ENCODE measurements at places on chromosomes 2 and 18.
A peak's percentile ranks its signal among the peaks of the same experiment; 100 is the strongest.

DNA sequence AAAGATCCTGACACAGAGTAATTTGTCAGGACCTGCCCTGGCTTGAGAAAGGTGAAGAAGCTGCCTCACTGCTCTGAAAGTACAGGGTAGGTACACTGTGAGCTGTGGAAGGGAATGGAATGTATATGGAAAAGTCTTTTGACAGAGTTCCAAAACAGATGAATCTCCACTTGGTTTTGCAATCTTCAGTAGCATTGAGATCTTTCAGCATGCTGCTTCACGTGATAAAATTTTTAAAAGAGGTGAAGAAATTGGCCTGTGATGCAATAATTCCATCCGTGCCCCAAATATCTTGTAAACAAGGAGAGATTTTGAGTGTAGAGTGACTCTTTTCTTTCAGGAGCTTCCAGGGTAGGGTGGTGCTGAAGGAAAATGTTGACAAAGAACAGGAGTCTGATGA is 123.1 kb downstream of the OSR1 start:
- DNase-seq = peak; percentile 62

DNA sequence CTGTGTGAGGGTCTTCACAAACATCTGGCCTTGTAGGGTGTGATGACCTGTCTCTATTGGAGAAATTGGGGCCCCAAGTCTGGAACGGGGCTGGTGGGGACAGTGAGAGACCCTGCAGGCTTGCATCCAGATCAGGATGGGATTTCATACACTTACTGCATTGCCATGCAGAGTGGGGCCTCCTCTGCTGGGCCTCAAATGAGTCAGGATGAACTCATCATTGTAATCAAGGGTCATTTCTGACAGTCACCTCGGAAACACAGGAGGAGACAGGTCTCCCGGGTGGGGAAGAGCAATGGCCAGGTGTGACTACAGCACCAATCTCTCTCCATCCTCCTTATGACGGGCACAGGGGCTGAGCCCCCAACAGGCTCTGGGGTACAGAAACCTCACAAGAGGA is 48.1 kb upstream of the GALR1 start:
- no peak for DNase-seq

DNA sequence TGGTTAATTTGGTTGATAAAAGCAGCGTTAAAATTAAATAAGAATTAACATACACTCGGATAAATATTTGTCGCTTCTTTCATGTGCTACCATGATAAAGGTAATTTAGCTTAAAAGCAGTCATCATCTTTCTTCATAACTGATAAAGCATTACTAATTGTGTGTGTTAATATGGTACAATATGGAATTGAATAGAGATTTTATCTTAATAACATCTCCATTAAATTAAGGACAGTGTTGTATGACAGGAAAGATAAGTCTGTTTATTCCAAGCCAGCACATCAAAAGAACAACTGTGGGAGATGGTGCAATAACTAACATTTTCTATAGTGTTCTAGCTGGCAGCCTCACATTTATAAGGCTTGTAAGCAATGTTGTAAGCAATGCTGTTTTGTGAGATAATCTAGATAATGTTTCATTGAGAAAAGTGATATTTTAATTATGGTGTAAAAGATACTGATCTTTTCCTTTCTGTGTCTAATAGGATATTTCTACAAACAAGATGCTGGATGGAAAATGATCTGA is 64.4 kb upstream of the AFF3 start:
- DNase-seq = no peak

GRCh38 chr2:132416723-132417395 is at the start of gene GPR39:
Gene GPR39 (plus strand): TSS chr2:132416805.
- DNase-seq = no peak

DNA sequence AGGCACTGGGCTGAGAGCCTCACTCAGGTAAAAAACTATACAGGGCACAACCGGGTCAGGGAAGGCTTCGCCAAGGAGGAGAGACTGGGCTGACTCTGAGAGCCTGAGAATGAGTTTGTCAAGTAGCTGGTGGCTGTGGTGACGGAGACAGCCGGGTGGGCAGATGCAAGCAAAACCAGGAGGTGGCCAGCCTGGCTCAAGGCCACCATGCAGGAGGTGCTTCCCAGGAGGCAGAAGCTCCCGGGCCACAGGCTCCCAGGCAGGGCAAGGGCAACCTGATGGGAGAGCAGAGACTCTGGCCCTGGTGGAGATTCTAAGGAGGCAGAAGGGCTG is 2.9 kb upstream of the INHBB start:
- no peak for DNase-seq

DNA sequence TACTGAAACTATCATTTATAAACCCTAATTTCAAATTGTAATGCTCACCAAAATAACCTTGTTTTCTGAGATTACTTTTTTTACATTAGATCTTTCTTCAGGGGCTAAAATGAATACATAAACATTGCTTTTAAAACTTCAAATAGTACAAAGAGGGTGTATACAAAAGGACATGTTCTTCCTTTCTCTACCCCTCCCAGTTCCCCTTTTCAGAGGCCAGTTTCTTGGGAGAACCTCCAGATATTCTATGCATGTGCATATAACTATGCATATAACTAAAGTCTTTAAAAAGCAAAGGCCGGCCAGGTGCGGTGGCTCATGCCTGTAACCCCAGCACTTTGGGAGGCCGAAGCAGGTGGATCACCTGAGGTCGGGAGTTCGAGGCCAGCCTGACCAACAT is 10.6 kb upstream of the FAM117B start:
- no peak for DNase-seq

GRCh38 chr2:43224131-43224570 is 2.3 kb downstream of the ZFP36L2 start:
- no peak for DNase-seq

- no peak for DNase-seq
These were observed 359.5 kb upstream of the FAM98A start for GRCh38 chr2:33958591-33958990.

- no peak for DNase-seq
These were observed 44.2 kb upstream of the DNMT3A start for GRCh38 chr2:25385910-25386309.

- no peak for DNase-seq
These were observed 635.1 kb upstream of the SLC39A10 start for GRCh38 chr2:195021711-195022507.

DNA sequence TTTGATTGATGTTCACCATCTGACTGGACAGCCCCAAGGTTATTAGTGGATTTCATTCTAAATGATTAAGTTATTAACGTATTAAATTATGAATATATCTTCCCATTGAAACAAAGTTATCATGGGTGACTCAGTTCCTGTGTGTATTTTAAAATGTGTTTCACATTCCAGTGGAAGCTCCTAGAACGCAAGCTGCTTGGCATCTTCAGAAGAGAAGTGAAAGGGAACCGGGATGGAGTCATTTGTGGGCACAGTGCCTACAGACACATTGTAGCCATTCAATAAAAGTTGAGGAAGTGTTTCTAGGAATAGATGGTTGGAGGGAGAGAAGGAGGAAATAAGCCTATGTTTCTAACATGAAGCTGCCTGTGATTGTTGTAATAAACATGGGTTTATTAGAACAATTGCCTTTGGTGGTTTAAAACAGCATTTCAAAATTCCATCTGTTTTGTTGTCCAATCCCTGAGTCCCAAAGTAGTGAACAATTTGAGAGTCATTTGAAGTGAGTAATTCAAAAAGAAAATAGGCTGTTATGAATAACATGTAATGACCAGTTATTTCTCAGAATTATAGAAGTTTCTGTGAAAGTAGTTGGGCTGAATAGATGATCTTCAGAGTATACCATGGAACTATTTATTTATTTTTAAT is 143.5 kb downstream of the PKP4 start:
- peak; percentile 86 for DNase-seq

DNA sequence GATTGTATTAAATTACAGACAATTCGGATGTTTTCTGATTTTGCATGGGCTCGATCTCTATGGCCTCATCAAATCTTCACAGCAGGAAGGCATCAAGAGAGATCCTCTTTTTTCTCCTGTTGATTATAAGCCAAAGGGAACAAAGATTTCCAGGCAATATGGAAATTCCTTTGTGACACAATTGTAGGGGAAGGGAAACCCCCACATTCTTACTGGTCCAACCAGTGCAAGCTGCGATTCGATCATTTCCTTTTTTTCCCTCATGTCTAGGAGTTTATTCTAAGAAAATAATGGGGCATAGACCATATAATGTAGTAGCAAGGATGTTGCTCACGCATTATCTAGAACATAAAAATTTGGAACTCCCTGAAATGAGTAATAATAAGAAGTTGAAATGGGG is 87.7 kb downstream of the LYPD6 start:
- DNase-seq = no peak

- DNase-seq = no peak
These were observed 143.6 kb downstream of the AFF3 start for GRCh38 chr2:99998651-99999320.

DNA sequence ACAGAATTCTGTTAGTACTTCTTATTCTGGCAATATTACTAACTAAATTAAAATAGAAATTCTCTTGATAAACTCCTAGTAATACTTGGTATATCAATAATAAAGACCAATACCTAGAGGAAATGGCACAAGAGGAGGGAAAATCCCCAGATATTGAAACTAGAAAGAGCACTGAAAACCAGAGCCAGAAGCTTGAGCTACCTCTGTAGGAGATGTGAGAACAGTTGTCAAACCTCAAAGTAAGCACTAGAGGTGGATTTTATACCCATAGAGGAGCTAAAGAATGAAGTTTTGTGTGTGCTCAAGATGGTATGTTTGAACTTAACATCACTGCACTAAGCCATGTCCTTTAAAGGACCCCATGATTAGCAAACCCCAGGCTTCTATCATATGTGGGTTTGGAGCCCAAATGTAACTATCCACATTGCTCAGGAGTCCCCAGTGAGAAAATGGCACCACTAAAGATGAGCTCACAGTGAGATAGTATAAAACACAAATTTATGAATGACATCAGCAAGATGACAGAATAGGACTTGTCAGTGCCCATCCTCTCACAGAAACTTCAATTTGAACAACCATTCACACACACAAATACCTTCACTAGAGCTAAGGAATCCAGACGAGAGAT is 122.1 kb downstream of the PKP4 start:
- no peak for DNase-seq

DNA sequence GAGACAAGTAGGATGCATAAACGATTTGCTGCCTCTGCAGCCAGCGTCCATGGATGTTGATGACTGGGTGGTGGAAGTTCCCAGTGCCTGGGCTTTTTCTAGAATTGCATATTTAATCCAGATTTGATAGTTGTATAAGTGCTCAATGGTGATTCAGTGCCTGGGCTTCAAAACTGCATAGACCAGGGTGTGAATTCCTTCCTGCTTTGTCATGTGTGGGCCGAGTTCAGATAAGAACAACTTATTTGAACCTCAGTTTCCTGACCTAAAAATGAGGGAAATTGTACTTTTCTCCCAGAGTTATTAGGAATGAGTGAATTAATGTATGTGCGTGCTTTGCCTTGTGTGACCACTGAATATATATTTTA is 154.6 kb downstream of the WDSUB1 start:
- peak; percentile 71 for DNase-seq

DNA sequence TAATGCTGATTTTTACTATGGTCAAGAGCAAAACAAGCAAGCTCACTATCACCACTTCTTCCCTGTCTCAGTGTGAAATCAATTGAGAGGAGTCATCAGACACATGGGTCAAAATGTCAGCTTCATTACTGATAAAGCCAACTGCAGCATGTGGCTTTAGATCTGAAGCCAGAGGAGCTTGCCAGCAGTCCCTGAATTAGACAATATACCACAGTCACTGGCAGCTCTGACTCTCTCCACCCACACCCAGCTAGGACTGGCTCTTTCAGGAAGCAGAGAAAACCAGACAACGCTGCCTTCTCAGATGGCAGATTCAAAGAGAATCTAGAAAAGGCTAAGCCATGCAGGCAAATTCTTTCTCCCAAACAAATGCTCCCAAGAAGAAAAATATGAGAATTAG is 20.0 kb upstream of the ASB18 start:
- DNase-seq = no peak

DNA sequence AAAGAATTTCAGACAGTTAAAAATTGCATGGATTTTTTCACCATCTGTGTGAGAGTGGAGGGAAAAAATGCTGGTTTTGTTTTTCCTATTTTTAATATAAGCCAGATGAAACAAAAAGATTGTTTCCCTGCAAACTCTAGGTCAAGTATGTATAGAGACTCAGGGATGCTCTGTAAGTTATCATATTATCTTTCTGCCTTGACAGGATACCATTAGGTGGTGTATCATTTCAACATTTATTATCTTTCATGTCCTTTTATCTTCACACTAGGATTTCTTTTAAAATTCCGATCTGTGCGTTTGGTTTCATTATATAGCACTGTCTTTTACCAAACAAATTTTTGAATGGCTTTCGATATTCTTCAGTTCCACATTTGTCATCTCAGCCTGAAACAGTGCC is 225.3 kb downstream of the EN1 start:
- no peak for DNase-seq

DNA sequence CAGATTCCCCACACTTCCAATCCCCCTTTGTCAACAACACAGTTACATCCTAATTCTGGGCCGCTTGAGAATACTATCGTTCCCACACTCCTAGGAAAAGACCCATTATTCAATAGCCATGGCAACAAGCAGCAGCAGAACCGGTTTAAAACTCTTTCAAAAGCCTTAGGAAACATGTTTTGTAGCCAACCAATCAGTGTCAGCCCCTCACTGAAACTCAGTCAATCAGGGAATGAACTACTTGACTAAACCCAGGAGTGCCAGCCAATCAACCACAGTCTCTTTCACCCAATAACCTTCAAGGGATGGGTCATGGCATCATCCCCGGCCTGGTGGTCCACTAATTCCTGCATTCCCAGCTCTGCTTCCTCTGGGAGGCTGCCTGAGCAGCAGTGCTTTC is 204.8 kb upstream of the HS6ST1 start:
- DNase-seq = no peak

DNA sequence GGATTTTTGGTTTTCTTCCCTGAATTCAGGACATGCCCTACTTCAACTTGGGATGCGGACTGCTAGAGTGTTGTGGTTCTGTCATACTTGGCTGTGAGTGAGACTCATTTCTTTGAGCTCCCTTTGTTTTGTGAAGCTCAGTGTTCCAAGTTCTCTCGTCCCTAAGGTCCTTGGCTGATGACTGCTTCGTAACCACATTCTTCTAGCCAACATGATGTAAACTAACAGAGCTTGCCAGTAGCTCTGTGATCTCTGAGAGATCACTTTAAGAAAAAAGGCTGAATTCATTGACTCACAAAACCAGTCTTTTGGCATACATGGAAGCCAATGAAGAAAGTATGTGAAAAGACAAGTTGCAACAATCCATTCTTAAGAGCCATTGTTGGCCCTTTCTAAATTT is 96.9 kb upstream of the MSTN start:
- peak; percentile 70 for DNase-seq

- DNase-seq = no peak
These were observed 198.8 kb upstream of the LHCGR start for GRCh38 chr2:48954311-48954710.
